ENCODE measurements at places on chromosomes 1 and 21.

- peak; percentile 65 for DNase-seq
Observed at GRCh38 chr1:20194757-20195461, 8.6 kb upstream of the PLA2G2C start.

DNA sequence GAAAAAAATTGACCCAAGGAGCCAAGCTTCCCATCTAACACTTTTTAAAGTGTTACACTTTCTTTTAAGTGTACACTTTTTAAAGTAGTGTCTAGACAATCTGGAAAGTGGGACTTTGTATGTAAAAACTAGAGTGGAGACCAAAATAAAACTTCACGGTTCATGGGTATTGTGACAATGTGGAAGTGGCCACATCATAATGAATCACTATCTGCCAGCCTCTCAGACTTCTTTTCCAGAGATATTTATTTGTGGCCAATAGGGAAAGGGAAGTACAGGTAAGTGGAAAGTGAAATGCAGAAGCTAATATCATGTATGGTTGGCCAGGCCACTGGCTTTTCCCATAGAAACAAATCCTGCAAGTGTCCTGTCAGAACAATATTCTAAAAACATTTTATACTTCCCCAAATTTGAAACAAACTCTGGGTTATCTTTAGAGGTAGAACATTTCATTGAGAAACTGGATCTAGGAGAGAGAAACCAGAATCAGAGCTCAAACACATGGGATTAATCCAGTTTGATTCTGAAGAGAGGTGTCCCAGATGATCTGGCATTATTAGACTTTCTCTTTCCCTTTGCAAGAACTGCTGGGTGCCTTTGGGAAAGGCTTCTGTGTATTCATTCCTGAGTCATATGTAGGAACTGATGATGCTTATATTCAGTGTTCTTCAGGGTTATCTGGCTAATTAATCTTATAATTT lies 2.0 kb downstream of the TNFSF18 start:
- no peak for DNase-seq

DNA sequence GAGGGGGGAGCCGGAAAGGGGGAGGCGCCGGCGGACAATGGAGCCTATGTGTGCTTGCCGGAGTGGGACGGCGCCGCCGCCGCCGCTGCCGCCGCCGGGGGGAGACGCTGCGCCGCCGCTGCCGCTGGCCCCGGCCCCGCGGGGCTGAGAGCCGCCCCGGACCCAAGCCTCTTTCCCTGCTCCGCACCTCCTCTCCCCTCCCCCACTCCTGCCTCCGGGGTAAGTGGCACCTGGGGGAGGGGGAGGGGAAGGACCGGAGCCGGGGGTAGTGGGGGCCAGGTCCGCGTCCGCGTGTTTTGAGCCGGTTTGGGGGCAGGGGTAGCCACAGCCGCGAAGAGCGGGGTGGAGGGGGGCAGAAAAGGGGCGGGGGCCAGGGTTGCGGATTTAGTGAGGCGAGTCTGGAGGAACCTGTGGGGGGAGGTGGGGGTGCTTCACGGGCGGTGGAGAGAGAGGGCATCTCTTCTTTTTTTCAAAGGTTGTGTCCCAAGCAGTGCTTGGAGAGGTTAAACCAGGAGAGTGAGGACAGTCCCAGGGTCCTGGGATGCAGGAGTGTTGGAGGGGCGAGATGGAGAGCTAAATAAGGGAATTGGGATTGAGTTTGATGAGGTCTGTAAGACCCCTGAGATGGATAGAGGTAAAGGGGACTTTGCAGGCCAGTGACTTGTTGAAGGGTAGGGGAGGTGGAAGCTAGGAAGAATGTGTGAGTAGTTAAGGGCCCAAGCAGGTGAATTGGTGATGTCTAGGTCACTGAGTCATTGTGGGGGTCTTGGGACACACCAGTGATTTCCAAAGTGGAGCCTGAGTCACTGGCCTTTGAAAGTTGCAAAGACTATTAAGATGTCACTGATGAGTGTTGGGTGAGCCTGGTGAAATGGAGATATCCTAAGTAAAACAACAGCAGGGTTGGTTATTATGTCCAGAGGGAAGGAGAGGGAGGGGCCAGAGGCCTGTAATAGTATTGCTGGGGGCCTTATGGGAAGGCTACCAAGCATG lies 59.1 kb downstream of the BCL9 start:
- no peak for DNase-seq

- DNase-seq: no peak
Observed at GRCh38 chr1:221725735-221726672, 15.9 kb downstream of the DUSP10 start.

DNA sequence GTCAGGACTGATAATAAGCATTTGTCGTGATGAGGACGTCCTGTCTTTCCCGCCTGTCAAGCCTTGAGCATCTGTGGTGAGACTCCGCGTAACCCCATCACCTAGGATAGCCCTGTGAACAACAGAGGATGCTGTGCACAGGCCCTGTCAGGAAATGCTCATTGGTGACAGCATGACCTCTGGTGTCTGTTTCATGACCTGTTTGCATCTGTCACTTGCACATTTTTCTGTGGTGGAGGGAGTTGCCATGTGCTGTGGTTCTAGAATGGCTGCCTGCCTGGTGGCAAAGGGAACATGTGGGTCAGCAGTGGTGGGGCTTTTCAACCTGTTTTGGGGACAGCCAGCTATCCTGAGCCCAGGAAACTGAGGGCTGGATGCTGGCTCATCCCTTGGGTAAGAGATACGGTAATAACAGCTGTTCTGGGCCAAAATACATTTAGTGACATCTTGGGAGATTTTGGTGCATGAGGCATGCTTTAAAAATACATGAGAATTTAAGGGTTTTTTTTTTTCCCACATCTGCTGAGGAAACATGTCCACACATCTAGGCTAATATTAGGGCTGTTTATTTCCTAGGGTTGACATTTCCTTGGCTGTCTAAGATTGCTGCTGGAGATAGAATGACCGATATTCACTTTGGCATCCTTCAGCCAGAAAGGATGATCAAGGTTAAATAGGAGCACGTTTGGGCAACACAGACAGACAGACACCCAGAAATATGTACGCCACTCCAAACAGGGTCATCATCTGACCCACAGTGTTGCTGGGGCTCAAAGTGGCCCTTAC lies 52.9 kb downstream of the KCNC4 start:
- no peak for DNase-seq

DNA sequence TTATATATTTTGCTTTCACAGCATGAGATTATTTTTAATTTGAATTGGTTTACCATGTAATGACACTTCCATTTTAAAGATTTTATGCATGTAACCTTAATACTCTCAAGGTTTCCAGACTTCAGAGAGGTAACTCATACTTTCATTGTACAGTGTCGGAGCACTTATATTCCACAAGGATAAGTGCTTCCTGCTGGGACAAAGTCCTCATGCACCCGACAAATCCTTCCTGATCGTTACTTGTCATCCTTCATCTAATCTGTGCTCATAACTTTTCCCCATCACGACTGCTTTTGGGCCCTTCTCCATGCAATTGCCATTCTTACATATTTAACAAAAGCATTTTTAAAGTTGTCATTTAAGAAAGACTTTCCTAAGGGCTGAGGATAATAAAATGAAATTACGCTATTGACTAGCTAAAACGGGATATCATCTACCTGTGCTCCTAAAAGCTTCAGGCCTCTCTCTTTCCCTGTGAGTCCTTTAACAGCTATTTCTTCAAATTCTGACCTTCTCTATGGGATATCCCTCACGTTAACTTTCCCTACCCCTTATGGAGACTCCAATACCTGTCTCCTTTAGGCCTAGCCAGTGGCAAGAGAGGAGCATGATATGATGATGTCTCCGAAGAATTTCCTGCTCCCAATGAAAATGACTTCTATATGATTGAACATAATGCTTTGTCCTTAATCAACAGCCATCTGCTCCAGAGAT lies 59.3 kb downstream of the NCAM2 start:
- no peak for DNase-seq

- no peak for DNase-seq
Observed at GRCh38 chr1:167756730-167757405, 35.1 kb downstream of the MPZL1 start.

DNA sequence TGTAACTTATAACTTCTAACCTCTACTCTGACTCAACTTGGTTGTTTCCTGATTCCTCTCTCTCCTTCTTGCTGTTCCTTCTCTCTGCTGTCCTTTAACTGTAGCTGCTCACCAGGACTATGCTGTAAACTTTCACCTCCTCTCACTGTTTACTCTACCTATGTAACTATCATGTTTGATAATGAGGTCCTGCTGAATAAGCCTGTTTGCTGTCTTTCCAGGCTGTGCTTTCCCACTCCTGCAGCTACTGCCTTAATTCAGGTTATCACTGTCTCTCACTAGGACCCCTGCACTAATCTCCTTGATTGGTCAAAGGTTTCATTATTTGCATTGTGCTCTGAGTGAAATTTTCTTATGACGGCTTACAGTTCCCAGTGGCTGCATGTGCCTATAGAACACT lies 633.9 kb upstream of the PTBP2 start:
- DNase-seq: no peak

- no peak for DNase-seq
Observed at GRCh38 chr1:37892151-37893047, 33.0 kb upstream of the MTF1 start.

DNA sequence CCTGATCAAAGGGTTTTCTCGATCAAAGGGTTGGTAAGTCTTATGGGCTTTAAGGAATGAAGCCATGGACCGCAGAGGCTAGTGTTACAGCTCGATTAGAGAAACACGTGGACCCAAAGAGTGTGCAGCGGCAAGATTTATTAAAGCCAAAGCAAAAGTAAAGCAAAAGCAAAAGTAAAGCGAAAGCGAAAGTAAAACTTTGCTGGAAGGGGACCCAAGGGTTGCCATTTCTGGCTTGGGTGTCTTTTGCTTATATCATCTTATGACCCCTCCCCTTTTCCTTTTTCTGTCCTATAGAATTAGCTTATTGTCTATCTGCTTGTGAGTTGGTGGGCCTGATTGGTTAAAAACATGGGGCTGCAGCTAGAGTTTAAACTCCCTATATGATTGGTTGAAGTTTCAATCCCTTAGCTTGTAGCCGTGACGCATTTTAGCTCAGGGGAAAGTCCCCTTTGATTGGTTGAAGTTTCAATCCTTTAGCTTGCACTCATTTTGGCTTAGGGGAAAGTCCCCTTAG lies 957.0 kb downstream of the AMY1C start:
- no peak for DNase-seq

DNA sequence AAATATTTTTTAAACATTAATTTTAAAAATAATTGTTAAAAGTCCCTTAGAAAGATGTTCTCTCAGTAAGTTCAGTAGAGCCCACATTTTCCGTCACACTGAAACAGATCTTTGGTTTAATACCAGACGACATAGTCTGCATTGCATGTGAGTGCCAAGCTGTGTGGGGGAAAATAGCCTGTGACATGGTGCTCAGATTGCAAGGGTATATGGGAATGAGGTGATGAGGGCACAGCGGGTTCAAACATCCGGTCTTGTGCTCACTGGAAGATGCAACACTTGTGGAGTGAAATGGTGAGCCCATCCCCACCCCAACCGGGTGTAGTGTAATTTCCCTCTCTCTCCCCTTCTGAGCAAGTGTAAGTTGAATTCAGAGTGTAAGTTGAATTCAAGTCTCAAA lies 114.3 kb downstream of the PEX14 start:
- DNase-seq: no peak

DNA sequence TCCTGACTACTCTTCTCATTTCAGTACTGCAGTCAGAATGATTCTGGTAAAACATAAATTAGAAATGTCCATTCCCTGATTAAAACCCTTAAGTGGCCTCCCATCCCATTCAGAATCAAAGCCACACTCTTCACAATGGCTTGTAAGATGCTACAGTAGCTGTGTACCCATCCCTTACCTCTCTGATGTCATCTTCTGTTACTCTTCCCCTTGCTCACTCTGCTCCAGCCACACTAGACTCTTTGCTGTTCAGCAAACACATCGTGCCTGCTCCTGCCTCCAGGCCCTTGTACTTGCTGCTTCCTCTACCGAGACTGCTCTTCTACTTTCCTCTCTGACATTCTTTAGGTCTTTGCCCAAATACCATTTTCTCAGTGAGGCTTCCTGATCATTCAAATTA lies 4.3 kb upstream of the GPX7 start:
- DNase-seq: no peak

- DNase-seq: no peak
Observed at GRCh38 chr21:43209575-43210453, 41.0 kb downstream of the CRYAA start.

- DNase-seq: no peak
Observed at GRCh38 chr1:168509210-168509609, 34.6 kb downstream of the XCL2 start.

DNA sequence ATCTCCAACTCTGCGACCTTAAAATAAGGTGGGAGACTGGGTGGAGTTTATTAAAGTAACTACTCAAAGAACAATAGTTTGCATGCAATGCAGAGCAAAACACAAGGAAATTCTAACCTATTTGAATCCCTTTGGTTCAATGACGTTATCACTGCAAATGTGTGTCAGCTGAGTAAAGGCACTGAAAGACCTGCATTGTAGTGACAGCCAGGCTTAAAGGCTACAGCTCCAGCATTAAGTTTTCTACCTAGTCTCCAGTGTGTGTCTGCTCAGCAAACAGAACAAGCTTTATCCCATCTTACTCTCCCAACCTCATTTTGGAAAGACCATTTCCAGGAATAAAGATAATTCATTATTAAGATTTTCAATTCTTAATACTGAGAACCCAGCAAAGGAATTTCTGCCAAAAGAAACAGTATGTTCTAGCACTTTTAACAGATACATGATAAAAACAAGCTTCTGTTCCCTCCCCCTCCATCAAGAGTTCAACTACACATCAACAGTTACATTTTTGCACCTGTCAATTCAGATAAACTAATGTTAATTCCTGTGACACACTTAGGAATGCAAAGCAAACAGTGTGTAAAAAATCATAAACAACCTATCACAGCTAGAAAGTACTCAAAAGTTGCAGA lies 14.2 kb downstream of the PTP4A2 start:
- DNase-seq: no peak

- DNase-seq: no peak
Observed at GRCh38 chr1:210291081-210291764, 37.5 kb upstream of the HHAT start.

DNA sequence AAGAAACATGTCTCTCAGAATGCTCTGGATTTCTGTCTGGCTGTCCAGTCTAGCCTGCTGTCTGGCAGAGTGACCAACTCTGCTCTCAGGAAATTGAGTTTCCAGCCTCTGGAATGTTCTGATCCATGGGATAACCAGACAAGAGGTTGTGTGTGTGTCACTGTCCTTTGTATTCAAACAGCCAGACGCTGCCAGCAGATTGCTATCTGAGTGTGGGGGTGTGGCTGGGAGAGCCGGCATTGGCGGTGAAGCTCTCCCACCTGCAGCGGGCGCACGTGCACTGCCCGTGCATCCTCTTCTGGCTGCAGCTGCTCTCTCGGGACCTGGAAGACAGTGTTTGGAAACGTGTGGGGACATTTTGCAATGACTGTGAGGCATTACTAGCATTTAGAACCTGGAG lies 26.1 kb downstream of the PKP1 start:
- no peak for DNase-seq

All from activated CD4-positive, alpha-beta T cell treated with anti-CD3 and anti-CD28 coated beads, Interleukin-2, amount 50 U/mL, for 24 hours (primary cell).